ENCODE measurements at places on chromosomes 7 and 10. TPM values are rescaled to one million over a fixed set of nuclear protein-coding genes. Genes with fewer than 3 reads are reported as not detected.
A peak's percentile ranks its signal among the peaks of the same experiment; 100 is the strongest.

Gene POLR2J2
- total RNA-seq: 8.8 TPM

DNA sequence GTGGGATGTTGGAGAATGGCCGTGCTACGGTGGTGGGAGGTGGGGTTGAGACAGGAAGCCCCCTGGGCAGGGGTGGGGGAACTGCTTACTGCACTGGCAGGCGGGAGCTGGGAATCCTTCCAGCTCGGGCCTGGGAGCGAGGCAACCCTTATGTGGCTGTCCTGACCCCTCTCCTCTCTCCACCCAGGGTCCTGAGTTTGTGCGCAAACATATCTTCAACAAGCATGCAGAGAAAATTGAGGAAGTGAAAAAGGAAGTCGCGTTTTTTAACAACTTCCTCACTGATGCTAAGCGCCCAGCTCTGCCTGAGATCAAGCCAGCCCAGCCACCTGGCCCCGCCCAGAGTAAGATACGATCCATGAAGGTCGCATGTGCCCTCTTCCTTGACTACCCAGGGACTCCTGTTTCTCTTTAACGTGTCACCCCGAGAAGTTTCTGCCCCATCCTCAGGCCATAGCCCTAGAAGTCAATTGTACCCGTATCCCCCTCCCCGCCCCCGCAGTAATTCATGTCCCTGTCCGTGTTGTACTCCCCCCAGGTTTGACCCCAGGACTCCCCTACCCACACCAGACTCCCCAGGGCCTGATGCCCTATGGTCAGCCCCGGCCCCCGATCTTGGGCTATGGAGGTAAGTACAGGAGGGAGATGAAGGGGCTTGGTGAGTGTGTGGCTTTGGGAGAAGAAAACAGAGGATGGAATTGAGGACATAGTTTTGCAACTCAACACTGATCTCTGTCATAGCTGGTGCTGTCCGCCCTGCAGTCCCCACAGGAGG lies 1.8 kb downstream of the UFSP1 start:
- peak; percentile 76 for DNase-seq

DNA sequence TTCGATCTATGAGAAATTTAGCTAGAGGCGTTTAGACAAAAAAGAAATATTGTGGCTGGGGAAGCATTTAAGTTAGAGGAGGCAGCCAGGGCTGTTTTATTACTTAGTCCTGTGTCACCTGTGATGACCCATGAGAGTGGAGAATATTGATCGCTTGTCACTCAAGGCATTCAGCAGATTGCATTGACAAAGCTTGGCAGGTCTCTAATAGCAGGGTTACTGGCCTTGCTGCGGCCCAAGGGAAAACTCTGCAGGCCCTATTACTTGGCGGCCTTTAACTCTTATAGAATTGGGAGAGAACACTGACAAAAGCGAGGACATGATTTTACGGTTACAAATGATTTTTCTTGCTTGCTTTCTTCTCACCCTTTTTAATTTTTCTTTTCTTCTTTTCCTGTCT lies 473.5 kb downstream of the AUTS2 start:
- no peak for DNase-seq

Gene GIMAP8
- total RNA-seq: 4.1 TPM

Gene DOCK1
- total RNA-seq: 74.1 TPM

GRCh38 chr10:13587391-13587790 lies 626 bp downstream of the PRPF18 start:
- DNase-seq: no peak

Gene SFTPA1
- total RNA-seq: not detected

DNA sequence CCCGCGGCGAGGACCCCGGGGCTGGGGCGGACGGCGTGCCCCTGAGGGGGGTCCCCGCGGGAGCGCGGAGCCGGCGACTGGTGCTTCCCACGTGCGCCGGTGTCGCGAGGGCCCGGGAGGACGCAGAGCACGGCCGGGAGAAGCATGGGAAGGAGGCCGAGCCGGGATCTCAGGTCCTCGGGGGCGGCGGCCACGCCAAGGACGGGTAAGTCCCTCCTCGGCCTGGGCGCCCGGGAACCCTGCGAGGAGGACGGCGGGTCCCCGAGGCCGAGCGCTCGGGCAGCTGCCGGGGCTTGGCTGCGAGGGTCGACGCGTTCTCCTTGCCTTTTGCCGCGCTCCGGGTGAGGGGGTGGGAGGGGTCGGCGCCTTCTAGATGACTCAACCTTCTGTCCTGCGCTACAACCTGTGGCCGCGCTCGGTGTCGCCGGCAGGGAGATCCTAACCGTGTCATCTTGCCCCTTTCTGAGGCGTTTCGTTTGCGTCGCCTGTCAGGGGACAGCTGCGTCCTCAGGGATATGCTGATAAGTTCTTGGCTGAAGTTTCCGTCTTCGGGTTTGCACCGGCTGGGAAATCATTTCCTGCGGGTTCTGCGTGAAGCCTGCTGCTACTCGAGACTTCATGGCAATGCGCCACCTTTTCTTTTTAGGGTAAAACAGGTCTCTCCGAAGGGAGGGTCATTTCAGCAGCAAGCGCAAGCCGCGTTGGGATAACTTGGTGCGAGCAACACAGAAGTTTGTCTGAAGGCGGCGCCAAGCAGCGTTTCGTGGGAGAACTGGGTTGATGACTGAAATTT lies 529 bp downstream of the TASOR2 start:
- peak; percentile 82 for DNase-seq

Gene GBX1
- not detected for total RNA-seq

DNA sequence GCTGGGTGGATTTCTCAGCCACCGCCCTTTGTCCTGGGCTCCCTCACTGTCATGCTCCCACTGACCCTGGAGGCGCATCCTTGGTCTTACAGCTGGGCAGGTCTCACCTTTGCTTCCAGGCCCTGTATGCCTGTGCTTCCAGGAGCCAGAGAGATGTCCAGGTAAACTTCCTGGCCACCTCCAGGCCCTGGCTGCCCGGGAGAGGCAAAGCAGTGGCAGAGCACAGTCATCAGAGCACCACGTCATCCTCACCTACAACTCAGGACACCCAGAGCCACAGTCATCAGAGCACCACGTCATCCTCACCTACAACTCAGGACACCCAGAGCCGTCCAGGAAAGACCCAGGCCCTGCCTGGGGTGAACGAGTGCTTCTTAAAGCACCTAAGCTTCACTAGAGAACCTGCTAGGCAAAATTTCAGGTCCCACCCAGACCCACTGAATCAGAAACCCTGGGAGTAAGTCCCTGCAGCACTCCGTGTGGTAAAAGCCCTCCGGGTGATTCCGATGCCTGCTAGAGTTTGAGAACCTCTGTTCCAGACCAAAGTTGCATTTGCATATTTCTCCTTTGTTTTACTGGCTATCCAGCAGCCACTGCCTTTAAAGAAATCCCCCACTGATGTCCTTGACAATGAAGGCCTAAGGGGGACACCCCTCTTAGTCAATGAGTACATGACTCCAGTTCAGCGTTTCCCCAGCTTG lies 62.3 kb downstream of the DLG5 start:
- no peak for DNase-seq

DNA sequence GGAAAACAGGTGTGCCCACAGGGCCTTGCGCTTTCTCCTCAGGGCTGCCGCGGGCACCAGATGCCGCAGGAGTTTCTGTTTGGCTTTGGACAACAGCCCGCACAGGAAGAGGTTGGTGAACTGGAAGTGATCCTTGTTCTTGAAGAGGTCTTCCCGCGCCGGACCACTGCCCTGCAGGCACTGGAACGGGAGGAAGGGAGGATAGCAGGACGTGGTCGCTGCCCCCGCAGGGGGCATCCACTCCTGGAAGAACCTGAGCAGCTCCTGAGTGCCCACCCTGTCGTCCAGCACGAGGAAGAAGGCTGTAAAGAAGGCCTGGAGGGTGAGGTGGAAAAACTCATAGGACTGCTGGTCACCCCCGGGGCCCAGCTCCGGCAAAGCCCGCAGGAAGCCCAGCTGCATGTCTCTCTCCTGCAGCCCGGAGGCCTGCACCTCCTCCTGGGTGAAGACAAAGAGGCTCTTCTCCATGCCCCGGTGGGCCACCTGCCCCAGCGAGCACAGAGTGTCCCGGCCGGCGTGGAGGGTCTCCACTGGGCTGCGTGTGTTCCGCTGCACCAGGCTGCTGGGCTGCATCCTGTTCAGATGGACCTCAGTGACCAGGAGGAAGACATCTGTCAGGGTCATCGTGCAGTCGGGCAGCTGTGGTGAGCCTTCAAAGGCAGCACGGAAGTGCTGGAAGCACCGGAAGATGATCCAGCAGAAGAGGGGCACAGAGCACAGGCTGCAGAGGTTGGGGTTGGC lies 26.9 kb downstream of the NOD1 start:
- DNase-seq: no peak

GRCh38 chr7:25321424-25321823 lies 93.1 kb upstream of the NPVF start:
- DNase-seq: no peak

- peak; percentile 31 for DNase-seq
Observed at GRCh38 chr7:151793991-151794507, 82.9 kb downstream of the PRKAG2 start.

Gene NME8
- total RNA-seq: not detected

- DNase-seq: no peak
Observed at GRCh38 chr7:100127866-100128636, 1.3 kb downstream of the MBLAC1 start.

GRCh38 chr7:63092951-63093350 lies 905.7 kb upstream of the ZNF722 start:
- DNase-seq: no peak

GRCh38 chr10:21673668-21674067 lies 139.6 kb downstream of the MLLT10 start:
- no peak for DNase-seq

- no peak for DNase-seq
Observed at GRCh38 chr7:11171569-11172192, 198.0 kb downstream of the PHF14 start.

- DNase-seq: no peak
Observed at GRCh38 chr10:7188456-7189050, 222.3 kb downstream of the SFMBT2 start.

Gene AMZ1
- not detected for total RNA-seq

Gene PHKG1
- 2.0 TPM for total RNA-seq

GRCh38 chr7:22633954-22634474 lies 93.0 kb upstream of the IL6 start:
- no peak for DNase-seq

- no peak for DNase-seq
Observed at GRCh38 chr7:158602905-158603772, 15.5 kb upstream of the PTPRN2 start.

- no peak for DNase-seq
Observed at GRCh38 chr7:37701769-37702168, 18.2 kb downstream of the GPR141 start.

Gene MYOZ1
- not detected for total RNA-seq

- no peak for DNase-seq
Observed at GRCh38 chr10:70510453-70510852, 31.9 kb downstream of the PALD1 start.

Gene TSPAN12
- 43.4 TPM for total RNA-seq

DNA sequence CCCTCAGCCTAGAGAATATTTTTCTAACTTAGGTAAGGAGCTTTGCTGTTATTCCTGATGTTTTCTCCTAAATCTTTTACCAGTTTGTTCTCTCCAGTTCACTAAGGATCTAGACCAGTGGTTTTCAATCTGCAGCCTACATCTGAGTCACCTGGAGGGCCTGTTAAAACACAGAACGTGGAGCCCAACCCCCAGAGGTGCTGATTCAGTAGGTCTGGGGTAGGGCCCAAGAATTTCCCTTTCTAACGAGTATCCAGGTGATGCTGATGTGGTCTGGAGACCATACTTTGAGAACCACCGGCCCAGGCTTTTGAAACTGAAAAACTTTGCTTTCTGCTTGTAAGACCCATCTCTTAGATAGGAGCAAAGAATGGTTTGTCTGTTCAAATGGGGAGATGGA lies 51.2 kb upstream of the KMT2E start:
- no peak for DNase-seq

Gene RNLS
- total RNA-seq: 11.8 TPM

GRCh38 chr10:83612050-83612449 lies 527.3 kb upstream of the GHITM start:
- DNase-seq: no peak

Measured in mucosa of descending colon (tissue), 3 donors.